ENCODE measurements at places on chromosomes 12 and 14.

DNA sequence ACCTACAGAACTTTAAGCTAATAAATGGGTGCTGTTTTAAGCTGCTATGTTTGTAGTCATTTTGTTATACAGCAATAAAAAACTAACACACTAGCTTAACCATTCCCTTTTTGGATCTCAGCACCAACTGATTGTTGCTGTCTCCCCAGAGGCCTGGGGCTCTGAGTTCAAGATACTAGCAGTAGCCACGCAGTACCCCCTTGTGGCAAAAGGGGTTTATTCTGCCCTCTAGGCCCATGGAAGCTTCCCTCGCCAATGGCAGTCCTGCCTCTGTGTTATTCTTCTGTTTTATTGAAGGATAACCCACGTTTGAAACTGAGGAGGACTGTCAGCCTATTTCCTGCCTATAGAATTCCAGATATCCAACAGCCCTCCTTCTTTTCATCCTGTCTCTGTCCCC lies 455.3 kb upstream of the ATP2B1 start:
- DNase-seq, result no peak

DNA sequence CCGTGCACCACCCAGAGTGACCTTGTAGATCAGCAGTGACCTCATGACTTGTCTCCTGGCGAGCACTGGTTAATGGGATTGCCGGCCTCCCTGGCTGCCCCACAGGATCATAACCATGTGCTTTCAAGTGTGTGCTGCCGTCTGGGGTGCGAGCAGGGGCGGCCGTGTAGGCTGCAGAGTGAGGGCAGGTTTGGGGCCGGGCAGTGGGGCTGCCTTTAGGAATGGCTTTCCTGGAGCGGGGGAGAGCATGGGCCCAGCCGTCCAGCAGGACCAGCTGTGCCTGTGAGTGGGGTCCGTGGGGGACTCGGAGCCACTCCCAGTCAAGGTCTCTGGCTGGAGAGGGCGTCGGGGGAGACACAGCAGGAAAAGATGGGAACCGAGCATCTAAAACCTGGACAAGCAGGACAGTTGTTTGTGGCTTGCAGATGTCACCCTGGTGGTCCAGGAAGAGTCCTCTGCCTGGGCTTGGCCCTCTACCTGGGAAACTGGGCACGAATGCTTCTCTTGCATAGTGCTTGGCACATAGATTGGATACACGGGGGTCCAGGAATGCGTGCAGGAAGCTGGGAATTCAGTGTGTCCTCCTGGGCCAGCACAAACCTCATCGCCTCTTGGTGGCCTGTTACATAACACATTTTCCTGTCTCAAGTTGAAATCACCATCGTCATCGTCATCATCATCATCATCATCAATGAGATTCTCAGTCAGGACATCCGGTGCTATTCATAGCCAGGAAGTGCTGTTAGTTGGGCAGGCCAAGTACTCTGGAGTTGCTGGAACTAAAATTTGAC lies 96.0 kb downstream of the ADGRD1 start:
- DNase-seq, result no peak

DNA sequence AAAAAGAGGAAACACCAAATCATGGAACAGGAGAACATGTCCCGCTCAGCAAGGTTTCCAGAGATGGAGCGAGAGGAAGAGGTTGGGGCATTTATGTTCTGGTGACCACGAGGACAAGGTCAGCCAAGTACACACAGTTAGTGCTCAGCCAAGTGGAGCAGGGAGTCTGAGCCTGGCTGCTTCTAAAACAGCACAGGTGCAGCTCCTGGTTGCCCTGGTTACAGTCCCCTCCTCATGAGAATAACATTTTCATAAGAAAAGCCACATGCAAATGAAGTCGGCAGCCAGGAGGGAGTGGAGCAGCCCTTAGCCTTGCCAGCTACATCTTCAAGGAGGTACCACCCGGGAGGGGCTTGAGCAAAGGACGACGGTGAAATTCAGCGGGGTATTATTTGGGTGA lies 81.8 kb downstream of the NOS1 start:
- DNase-seq, result no peak

DNA sequence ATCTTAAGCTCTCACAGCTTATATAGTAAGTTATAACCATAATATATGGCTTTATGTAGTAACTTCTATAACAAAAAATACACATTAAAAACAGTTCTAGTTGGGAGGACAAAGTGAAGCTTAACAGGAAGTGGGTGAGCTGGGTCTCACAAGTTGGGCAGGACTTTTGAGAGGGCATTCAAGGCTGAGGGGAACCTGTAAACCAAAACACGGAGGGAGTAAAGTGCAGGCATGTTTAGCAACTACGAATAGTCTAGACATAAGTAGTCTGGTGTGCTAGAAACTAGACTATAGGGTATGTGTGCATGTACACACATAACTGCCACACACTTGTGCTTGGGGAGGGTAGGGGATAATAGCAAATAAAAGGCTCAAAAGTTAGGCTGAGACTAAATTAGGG lies 14.2 kb upstream of the NEK9 start:
- DNase-seq, result no peak

- no peak for DNase-seq
These were observed 44.3 kb upstream of the HELB start for GRCh38 chr12:66258011-66258410.

- DNase-seq, result no peak
These were observed 64.4 kb upstream of the KICS2 start for GRCh38 chr12:64286521-64286920.

DNA sequence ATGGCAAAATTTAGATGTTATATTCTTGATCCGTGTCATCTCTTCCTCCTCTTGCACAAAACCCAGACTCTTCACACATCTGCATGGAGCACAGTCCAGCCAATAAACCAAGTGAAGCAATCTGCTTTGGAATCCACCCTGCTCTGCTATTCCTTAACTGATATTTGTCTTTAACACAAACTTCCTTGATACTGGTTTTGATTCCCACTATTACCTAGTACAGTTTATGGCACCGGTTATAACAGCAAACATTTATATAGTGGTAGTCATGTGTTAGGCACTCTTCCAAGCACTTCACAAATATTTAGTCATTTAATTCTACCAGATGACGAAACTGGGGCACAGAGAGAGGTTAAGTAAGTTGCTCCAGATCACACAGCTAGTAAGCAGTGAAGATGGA lies 12.5 kb downstream of the STYK1 start:
- no peak for DNase-seq

- DNase-seq, result no peak
These were observed 424 bp downstream of the BBOF1 start for GRCh38 chr14:74019408-74020137.

- DNase-seq, result no peak
These were observed 13.2 kb downstream of the PXN start for GRCh38 chr12:120252071-120252906.

GRCh38 chr12:16939871-16940306 lies 333.9 kb upstream of the LMO3 start:
- peak; percentile 22 for DNase-seq

DNA sequence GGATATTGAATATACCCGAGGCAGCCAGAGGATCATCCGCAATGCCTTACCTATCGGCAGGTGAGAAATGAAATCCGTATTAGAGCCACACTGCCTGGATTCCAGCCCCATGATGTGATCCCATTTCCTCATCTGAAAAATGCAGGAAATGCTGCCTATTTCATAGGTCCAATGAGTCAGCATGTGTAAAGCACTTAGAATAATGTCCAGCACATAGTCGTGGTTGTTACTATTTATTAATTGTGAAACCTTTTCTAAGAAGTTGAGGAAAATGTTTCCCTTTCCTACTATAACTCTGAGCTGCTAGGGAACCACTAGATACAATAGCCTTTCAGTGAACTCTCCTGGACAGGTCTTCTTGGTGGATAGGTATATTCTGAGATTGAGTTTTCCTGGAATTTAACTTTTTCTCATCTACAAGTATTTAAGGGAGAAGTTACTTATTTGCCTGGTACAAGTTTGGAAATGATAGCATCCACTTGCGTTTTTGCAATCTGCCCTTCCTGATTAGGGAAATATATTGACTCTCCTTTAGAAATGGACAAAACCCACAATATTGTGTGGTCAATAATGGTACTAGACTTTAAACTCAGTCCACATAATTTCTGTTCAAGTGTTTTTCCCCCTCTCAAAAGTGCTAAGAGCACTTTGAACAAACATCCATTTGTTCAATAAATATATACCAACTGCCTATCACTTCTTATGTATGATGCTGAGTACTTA lies 12.2 kb downstream of the POLR3B start:
- DNase-seq, result no peak

GRCh38 chr12:82880442-82880901 lies 193.8 kb downstream of the TMTC2 start:
- no peak for DNase-seq

GRCh38 chr14:29925736-29926135 lies 1.9 kb downstream of the PRKD1 start:
- DNase-seq, result no peak

GRCh38 chr14:32472512-32473463 lies 143.7 kb downstream of the AKAP6 start:
- no peak for DNase-seq

GRCh38 chr14:99624971-99625370 lies 20.0 kb upstream of the HHIPL1 start:
- no peak for DNase-seq

GRCh38 chr14:92998946-92999345 lies 76.0 kb downstream of the CHGA start:
- no peak for DNase-seq

DNA sequence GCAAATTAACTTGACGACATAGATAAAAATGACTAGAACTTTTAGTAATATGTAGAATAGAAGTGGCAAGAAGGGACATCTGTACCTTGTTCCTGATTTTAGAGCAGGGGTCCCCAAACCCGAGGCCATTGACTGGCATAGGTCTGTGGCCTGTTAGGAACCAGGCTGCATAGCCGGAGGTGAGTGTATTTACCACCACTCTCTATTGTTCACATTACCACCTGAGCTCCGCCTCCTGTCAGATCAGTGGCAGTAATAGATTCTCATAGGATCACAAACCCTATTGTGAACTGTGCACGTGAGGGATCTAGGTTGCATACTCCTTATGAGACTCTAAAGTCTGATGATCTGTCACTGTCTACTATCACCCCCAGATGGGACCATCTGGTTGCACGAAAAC lies 113.6 kb upstream of the AVPR1A start:
- no peak for DNase-seq

- DNase-seq, result no peak
These were observed 2.0 kb downstream of the EEA1 start for GRCh38 chr12:92927055-92927435.

GRCh38 chr14:105495990-105496830 lies 5.2 kb downstream of the TEDC1 start:
- no peak for DNase-seq

DNA sequence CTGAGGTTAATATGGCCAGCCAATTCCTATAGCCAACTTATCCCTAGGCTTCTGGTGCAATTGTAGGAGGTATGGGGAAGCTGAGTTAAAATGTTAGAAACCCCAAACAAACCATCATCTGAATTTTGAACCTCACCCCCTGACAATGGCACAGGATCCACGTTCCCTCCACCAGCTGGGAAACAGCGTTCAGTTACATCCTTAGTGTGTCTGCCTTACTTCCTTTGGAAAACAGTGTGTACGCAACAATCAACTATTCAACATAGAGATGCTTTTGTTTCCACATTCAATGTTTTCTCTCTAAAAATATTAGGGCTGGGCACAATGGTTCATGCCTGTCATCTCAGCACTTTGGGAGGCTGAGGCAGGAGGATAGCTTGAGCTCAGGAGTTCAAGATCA lies 203.4 kb downstream of the TTC7B start:
- DNase-seq, result no peak

DNA sequence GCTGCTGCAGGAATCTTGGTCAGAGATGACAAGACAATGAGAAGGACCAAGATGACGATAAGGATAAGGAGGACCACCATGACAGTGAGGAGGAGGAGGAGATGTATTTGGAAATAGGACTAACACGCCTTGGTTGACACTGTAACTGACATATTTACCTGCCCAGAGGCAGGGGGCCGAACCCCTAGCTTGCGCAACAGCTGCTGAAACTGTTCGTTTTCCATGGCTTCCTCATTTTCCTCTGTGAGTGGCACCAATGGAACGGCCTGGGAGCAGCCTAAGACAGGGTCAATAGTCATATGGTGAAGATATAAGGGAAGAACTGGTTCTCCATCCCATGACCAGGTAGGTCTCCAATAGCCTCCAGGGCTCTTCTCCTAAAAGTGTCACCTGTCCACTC lies 28.8 kb downstream of the TIMELESS start:
- no peak for DNase-seq

DNA sequence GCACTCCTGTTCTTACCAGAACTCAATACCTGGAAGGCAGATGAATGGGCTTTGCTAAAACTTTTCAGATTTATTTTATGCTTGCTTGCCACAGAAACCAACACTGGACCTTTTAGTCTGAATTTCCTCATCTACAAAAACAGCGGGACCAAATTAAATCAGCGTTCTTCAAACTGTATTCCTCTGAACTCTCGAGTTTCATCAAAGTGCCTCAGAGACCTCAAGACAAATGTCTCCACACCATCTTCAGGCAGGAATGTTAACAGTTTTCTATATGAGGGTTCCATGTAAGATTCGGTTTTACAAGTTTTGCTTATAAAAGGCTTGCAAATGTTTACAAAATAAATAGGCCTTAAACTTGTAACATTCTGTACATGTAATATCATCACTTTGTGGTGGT lies 74.6 kb downstream of the MED13L start:
- no peak for DNase-seq

DNA sequence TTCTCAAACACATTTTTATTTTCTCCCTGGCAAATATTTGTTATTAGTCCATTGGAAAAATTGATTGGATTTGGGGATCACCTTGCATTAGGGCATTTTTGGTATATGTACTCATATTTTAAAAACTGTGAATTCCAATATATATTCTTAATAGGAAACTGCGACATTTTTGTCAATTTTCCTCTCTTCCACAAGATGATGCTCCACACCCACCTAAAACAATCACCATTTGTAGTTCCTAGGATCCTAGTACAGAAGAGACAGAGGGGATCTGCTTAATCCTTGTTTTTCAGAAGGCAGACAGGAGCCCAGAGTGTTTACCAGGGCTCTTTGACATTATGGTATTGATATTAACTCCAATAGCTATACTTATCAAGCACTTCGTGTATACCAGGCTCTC lies 22.8 kb upstream of the OASL start:
- no peak for DNase-seq

- DNase-seq, result no peak
These were observed 19.4 kb upstream of the ZDHHC22 start for GRCh38 chr14:77161011-77161410.
